T-helper 2 cell (primary cell): ENCODE measurements at places on chromosomes 6 and 20.

DNA sequence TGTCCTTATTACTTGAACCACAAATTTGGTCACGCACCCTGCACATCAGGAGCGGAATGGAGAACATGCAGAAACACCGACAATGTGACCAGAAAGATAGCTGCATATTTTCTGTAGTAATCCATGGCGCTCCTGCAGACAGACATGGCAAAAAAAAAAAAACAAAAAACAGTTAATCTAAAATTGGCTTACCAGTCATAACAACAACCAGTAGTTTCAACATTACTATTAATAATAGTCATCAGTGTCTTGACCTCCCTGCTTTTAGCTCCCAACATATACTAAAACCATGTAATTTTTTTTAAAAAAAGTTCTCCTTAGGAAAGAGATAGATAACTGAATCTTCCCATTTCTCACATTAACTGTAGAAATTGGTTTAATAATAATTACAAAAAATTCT is 6.8 kb downstream of the CGA start:
- no peak for DNase-seq

GRCh38 chr6:139763468-139764210 is 389.2 kb upstream of the CITED2 start:
- DNase-seq: no peak

GRCh38 chr6:105326833-105327770 is 75.8 kb downstream of the PREP start:
- DNase-seq: no peak

DNA sequence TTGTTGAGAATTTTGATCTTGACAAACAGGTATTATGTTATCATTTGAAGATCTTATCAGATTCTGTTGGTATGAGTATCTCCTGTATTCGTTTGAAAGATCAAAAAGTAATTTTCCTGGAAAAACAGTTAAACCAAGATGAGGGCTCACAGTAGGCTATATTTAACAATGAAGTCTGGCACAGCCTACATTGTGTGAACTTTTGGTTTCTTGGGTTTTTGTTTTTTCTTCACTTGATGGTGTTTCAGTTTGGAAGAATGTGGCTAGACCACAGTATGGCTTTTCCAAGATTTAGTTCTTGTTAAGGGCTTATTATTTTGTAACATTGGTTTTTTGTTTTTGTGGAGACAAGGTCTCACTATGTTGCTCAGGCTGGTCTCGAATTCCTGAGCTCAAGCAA is 306.4 kb downstream of the CDKAL1 start:
- no peak for DNase-seq

DNA sequence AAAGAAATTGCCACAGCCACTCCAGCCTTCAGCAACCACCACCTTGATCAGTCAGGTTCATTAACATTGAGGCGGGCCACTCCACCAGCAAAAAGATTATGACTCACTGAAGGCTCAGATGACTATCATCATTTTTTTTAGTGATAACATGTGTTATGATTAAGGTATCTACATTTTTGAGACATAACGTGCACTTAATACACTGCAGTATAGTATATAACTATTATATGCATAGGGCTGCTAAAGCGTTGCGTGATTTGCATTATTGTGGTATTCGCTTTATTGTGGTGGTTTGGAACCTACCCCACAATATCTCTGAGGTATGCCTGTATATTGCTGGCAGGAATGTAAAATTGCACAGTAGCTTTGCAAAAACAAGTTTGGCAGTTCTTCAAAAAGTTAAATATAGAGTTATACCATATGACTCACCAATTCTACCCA is 6.8 kb upstream of the RIPK1 start:
- DNase-seq: no peak

GRCh38 chr20:40359131-40359912 is 329.7 kb downstream of the MAFB start:
- no peak for DNase-seq

DNA sequence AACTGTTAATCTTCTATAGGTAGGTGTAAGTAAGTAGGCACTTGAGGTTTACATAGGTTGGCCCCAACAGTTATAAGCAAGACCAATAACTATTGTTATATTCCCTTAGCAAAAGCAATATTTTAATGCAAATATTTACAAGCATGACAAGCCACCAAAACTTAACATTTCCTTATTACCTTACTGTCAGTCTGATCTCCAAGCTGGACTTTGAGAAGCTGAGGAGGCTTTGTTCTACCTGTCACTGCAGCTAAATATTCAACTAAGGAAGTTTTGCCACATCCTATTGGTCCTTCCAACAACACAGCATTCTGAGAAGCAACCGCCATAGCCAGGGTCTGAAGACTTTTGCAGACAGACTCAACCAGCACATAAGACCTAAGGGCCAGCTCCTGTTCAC is 29.6 kb downstream of the MDN1 start:
- no peak for DNase-seq

- DNase-seq: no peak
These were observed 23.0 kb upstream of the BMP5 start for GRCh38 chr6:55898342-55898741.
